Substantia nigra (tissue), 51 donors: ENCODE measurements at places on chromosomes 16 and 17.

DNA sequence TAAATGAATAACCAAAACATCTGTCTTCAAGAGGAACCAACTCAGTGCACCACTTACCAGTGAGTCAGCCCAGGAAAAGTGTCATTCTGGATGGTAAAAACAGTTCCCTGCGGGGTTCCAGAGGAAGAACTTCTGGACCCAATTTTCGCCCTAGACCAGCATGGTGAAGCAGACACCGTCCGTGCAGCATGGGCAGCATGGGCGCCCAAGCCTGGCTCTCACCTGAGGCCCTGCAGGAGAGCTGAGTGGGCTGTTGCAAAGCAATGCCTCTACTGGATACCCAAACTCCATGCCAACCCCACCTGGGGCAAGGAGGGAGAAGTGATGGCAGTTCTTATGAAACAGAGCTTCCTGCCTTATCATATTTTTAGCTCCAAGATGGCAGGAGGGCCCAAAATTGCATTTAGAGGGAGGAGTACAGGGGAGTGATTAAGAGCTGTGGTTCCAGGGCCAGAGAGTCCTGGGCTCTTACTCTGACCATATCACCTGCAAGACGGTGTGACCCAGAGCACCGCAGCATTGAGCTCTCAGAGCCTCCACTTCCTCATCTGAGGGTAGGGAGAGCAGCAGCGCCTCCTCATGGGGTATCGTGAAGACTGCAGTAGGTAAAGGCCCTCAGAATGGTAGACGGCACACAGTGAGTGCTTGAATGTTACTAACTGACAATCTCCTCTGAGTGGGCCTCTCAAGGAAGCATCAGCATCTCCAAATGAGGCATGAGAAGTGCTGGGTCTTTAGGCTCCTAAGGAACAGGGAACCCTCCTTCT is 16.6 kb upstream of the INPP5K start:
- DNase-seq = no peak

GRCh38 chr16:31092330-31092729 is 2.3 kb downstream of the VKORC1 start:
- DNase-seq = no peak

GRCh38 chr16:10388988-10389387 is 3.1 kb downstream of the ATF7IP2 start:
- DNase-seq = no peak

GRCh38 chr17:57629886-57630285 is 115.2 kb downstream of the CCDC182 start:
- no peak for DNase-seq

DNA sequence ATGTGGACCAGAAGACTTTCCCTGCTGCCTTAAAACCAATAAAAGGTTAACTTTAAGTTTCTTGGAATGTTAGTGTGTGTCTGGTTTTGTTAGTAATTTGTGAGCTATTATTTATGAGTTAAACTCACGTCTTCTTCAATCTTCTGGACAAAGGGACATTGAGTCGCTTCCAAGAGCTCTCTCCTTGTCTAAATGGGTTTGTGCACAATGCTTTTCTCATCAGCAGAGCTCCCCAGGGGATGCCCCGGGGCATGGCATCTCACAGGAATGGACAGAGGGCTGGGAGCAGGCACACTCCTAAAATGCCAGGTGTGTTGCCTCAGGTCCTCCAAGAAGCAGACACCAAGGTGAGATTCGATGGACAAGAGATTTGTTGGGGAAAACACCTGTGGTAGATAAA is 90.5 kb downstream of the RGS9 start:
- no peak for DNase-seq

DNA sequence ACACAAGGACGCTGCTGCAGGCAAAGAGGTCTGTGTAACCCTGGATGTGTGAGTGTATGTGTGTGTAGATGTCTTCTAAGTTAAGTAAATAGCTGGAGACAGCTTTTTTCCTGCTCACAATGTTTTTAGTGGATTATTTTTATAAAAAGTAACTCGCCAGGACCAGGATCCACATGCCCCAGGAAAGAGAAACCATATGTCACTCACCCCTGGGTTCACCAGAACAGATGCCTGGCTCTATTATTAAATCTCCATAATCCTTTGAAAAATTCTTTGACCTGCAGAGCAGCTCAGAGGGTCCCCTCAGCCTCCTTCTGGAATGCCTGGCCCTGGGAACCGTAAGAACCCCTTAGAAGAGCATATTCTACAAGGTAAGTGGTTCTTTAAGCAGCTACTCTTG is 18.0 kb downstream of the ABCC12 start:
- no peak for DNase-seq

DNA sequence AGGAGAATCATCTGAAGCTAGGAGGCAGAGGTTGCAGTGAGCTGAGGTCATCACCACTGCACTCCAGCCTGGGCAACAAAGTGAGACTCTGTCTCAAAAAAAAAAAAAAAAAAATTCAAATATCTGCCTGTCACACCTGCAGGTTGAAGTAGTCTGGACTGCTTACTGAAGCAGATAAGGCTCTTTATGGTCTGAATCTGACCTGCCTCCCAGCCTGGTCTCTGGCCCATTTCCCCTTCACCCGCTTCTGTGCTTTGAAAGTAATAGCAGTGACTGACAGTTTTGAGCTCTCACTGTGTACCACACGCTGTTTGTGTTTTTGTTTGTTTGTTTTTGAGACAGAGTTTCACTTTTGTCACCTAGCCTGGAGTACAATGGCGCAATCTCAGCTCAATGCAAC is 5.8 kb downstream of the SEZ6L2 start:
- DNase-seq = no peak

GRCh38 chr16:83045790-83046189 is 419.0 kb downstream of the CDH13 start:
- DNase-seq = no peak

DNA sequence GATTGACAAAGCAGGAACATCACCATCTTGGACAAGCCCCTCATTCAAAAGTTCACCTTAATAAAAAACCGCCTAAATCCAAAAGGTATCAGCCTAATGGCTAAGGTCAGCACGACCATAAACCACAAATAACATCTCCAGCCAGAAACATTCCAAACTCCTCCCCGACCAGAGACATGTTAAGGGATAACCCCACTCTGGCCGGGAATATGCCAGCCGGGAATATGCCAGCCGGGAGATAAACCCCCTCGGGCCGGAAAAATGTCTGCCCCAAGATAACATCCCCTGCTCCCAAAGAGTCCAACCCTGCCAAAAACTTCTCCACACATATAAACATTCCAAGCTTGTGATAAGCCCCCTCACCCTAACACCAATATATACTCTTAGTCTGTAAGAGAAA is 1.4 kb downstream of the DHX33 start:
- DNase-seq = no peak

DNA sequence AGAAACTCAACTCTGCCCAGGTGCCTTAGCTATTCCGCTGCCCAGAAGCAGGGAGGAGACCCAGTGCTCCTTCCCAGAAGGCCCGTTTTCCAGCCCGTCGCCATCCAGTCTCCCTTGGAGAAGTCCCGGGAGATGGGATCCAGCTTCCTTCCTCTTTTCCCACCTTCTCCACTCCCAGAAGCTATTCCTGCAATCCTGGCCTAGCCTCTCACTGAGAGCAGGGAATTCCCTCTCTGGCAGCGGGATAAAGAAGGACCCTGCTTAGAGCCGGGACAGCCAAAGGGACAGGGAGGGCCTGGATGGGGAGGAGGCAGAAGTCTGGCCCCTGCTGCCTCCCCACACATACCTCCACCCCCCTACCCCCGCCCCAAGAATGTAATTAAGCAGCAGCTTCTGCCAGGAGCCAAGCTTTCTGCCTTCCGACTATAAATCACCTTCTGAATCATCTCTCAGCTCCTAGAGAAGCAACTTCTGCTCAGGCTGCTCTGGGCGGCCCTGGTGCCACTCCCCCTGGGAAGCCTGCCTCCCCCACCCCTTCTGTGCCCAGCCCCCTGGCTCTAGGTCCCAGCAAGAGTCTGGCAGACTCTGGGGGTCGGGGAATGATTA is 6.4 kb downstream of the WNT3 start:
- no peak for DNase-seq
